ENCODE measurements at places on chromosomes 16 and 17. TPM values are rescaled to one million over a fixed set of nuclear protein-coding genes. Genes with fewer than 3 reads are reported as not detected.

Gene KRT15
- 0.25 TPM for total RNA-seq

Gene KRT32
- total RNA-seq = not detected

Gene TP53TG3C
- not detected for total RNA-seq

Gene ELMO3
- 0.25 TPM for total RNA-seq

Gene NACA2
- total RNA-seq = not detected

Gene ADORA2B
- 3.9 TPM for total RNA-seq

Gene KRTAP17-1
- not detected for total RNA-seq

Gene LDHD
- total RNA-seq = 1.2 TPM

Gene TEDC2
- 3.9 TPM for total RNA-seq

Gene SPPL2C
- total RNA-seq = 0.25 TPM

Gene MRPS34
- 23.1 TPM for total RNA-seq

Gene CMTM2
- total RNA-seq = 0.25 TPM

Gene LRRC37A3
- total RNA-seq = 22.1 TPM

Gene ITGB3
- 0.98 TPM for total RNA-seq

Data from temporal lobe (tissue), 4 donors.